ENCODE measurements at places on chromosomes 3 and 15.

- no peak for DNase-seq
These were observed 64.2 kb downstream of the ECT2 start for GRCh38 chr3:172814738-172815137.

DNA sequence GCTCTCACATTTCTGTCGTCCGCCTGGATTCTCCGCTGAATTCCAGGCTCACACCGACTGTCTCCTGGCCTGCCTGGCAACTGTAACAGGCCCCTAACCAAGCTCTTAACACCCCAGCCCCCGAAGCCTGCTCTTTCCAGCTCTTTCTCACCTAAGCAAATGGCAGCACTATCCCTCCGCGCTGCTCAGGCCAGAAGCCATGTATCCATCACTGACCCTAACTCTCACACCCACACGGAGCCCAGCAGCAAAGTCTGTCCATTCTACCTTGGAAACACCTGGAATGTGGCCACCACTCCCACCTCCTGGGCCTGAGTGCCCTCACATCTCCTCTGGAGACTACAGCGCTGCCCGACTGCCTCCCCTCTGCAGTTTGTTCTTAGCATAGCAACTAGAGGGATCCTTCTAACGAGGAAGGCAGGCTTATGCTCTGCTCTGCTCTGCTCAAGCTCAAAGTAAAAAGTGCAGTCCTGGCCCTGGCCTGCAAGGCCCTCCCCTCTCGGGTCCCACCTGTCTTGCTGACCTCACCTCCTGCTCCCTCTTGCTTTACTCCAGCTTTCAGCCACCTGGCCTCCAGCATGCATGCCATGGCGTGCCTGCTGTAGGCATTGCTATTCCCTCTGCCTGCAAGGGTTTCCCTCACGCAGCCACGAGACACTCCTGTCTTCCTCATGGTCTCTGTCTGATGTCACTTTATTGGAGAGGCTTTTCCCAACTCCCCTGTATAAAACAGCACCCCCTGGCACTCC, 27.2 kb downstream of the FEM1B start:
- DNase-seq, result peak; percentile 3

- DNase-seq, result no peak
These were observed 46.6 kb upstream of the CTSH start for GRCh38 chr15:78991476-78991875.

GRCh38 chr3:64021922-64022321, 1.4 kb downstream of the PSMD6 start:
- DNase-seq, result no peak

GRCh38 chr15:85414495-85414894, 34.1 kb downstream of the AKAP13 start:
- DNase-seq, result peak; percentile 60

DNA sequence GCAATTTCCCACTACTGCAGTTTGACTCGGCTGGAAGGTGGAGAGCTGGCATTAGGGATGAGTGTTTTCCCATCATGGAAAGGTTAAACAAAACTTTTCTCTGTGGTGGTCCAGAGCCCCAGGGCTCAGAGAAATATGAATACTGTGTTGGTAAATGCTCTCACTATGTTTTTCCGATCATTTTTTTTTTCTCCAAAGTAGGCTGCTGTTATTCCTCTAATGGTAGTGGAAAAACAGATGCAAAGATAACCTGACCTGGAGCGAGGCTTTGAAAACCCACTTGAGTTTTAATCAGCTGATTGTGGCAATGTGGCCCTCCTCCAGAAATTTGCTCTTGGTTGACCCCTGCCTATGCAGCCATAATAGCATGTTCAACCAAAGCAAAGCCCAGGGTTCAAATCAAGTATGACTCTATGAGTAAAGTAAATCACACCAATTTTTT, 320.8 kb upstream of the CTNNB1 start:
- no peak for DNase-seq

- DNase-seq, result no peak
These were observed 48.0 kb downstream of the SLC15A2 start for GRCh38 chr3:121942116-121942786.

DNA sequence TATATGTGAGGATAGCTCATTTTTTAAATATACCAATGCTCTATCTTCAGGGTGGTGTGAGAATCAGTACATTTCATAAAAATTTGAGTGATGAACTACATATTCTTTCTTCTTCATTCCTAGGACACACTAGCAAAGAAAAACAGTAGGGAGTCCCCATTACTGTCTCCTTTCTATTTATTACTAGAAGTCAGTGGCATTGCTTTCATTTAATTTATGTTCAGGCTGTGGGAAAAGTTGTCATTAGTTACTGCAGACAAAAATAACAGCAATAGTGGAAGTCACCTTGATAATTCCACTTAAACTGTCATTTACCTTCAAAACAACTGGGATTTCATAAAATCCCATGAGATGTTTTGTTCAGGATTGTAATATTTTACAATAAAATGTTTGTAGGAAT, 446.4 kb downstream of the GBE1 start:
- DNase-seq, result no peak

DNA sequence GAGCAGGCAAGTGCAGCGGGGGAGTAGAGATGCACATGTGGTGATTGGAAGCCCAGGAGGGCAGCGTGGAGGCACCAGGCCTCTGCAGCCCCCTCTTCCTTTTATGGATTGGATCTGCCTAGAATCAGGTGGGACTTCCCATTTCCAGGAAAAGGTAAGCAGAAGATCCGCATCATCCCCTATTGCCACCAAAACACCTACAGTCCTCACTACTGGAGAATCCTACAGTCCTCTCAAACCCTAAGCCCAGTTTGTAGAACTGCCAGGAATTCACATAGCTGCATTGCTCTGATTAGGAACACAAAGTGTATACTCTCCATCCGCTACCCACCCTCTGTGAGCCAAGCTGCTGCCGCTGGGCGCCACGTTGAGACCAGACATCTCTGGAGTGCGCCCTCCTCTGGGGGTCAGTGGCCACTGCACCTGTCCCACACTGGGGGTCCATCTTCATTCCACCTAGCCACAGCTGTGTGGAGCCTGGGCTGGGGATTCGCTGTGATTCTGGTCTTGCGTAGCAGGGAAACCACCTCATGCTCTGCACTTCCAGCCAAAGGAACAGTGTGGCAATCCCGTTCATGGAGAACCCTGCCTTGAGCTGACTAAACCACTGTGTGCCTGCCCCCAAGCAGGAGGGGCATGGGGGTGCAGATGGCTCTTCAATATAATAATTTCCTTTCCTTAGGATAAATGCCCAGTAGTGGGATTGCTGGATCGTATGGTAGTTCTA, 88.9 kb upstream of the PTX3 start:
- DNase-seq, result no peak

DNA sequence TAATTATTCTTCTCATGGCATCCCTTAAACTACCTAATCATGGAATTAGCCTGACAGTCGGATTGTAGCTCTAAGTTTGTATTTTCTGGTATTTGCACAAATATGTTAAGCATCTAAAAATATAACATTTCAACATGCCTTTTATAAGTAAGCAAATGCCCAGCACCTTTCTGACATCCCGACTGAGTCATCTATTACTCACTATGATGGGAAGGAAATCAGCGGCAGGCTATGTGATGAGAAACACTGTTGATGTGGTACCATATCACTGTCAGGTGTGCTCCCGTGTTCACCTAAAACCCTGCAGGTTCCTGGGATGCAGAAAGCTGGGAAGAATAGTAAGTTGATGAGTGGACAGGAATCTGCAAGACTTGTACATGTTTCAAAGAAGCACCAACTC, 367.8 kb upstream of the IL12A start:
- no peak for DNase-seq

GRCh38 chr3:193816656-193817311, 223.8 kb downstream of the OPA1 start:
- DNase-seq, result no peak

DNA sequence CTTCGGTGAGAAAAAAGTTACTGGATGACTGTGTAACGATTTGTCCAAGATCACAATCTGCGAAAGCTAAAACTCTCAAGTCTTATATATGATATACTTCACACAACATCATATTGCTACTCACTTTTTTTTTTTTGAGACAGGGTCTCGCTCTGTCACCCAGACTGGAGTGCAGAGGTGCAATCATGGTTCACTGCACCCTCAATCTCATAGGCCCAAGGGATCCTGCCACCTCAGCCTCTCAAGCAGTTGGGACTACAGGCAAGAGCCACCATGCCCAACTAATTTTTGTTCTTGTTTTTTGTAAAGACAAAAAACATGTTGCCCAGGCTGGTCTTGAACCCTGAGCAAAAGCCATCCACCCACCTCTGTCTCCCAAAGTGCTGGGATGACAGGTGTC, 5.4 kb upstream of the ATP13A4 start:
- no peak for DNase-seq

GRCh38 chr3:160018959-160019358, 30.3 kb downstream of the IL12A start:
- no peak for DNase-seq

- DNase-seq, result no peak
These were observed 106.8 kb downstream of the ADCY5 start for GRCh38 chr3:123341871-123342630.

GRCh38 chr3:61829722-61830350, 268.5 kb downstream of the PTPRG start:
- no peak for DNase-seq

- no peak for DNase-seq
These were observed 1078.5 kb downstream of the TUSC7 start for GRCh38 chr3:117788061-117788460.

DNA sequence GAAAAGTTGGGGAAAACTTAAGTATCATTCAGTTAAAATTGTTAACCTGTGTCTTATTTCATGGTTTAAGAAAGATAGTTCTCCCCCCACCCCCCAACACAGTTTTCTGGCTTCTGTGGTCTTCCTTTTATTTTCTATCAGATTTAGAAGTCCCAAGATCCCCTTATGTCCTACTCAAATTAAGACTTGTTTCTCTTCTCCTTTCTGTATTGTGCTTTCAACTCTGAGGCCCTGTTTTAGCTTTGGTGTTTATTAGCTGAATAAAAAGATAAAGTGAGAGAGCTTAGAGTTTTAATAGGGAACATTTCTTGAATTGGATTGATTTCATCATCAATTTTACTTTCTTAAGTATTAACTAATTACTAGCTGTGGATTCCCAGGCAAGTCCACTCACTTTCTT, 62.6 kb downstream of the AKAP13 start:
- no peak for DNase-seq

GRCh38 chr3:25662736-25663320, 1.9 kb downstream of the TOP2B start:
- DNase-seq, result no peak

DNA sequence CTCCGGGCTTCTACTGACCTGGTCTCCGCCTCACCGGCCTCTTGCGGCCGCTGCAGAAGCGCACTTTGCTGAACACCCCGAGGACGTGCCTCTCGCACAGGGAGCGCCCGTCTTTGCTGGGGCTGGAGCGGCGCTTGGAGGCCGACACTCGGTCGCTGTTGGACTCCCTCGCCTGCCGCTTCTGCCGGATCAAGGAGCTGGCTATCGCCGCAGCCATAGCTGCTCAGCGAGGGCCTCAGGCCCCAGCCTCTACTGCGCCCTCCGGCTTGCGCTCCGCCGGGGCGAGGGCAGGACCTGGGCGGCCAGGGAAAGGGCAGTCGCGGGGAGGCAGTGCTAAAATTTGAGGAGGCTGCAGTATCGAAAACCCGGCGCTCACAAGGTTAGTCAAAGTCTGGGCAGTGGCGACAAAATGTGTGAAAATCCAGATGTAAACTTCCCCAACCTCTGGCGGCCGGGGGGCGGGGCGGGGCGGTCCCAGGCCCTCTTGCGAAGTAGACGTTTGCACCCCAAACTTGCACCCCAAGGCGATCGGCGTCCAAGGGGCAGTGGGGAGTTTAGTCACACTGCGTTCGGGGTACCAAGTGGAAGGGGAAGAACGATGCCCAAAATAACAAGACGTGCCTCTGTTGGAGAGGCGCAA, 319.2 kb downstream of the FGF12 start:
- DNase-seq, result peak; percentile 23

GRCh38 chr3:87761341-87761740, 297.5 kb downstream of the CGGBP1 start:
- DNase-seq, result no peak

GRCh38 chr3:118447339-118447738, 587.3 kb downstream of the IGSF11 start:
- no peak for DNase-seq

- DNase-seq, result no peak
These were observed 57.1 kb upstream of the BCL6 start for GRCh38 chr3:187802203-187802927.

DNA sequence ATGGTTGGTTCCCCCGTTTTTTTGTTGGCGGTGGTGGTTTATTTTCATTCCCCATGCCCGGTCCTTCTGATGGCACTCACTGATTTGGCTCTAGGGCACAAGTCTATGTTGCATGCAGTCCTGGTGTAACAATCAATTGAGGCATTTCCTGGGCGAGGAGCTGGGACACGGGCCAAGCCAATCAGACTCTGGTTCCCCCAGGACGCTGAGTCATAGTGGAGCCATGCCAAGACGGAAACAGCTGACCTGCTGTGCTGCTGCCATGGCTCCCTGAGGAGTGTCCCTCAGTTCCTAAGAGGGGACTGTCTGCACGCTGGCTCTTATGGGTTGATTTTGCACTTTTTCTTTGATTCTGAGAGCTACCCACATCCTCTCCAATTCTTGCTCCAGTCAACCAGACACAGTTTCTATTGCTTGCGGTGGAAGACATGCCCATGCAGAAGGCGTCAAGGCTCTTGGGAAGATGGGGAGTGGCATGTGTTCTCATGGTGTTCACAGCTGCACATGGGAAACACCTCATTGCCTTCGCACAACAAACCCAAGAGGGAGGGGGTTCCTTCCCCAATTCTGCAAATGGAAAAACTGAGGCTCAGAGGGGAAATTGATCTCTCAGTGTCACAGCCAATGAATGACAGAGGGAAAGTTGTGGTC, 28.3 kb upstream of the ALDH1L1 start:
- no peak for DNase-seq

- no peak for DNase-seq
These were observed 183.3 kb downstream of the NR1D2 start for GRCh38 chr3:24128199-24129005.

GRCh38 chr15:88624156-88624970, 3.2 kb downstream of the AEN start:
- peak; percentile 60 for DNase-seq

- no peak for DNase-seq
These were observed 31.3 kb upstream of the TRIM59 start for GRCh38 chr3:160480931-160481330.

DNA sequence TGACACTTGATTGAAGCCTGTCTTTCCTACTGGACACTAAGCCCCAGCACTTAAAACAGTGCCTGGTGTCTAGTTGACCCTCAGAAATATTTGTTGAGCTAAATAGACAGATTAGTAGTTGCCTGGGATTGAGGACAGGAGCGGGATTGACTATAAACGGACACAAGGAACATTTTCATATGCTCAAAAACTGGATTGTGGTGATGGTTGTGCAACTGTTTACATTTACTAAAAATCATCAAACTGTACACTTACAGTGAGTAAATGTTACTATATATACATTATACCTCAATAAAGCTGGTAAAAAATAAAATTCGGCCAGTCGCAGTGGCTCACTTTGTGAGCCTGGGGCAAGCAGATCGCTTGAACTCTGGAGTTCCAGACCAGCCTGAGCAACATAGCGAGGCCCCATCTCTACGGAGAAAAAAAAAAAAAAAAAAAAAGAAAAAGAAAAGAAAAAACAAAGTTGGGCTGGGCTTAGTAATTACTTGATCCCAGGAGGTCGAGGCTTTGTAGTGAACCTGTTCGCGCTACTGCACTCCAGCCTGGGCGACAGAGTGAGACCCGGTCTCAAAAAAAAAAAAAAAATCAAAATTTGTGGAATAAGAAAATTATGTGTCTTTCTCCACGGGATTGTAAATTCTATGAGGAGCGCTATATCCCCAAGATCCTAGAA, 632 bp upstream of the IDH3A start:
- DNase-seq, result no peak

All from GM13977 (cell line).